ENCODE measurements at places on chromosomes 7 and 10.

- no peak for DNase-seq
These were observed 99.0 kb upstream of the EGR2 start for GRCh38 chr10:62915158-62915557.

GRCh38 chr10:77111611-77112550, 525.7 kb downstream of the KCNMA1 start:
- DNase-seq = no peak

- DNase-seq = no peak
These were observed 120.8 kb downstream of the INHBA start for GRCh38 chr7:41582116-41582515.

- no peak for DNase-seq
These were observed 141.9 kb downstream of the RPS24 start for GRCh38 chr10:78175444-78176015.

DNA sequence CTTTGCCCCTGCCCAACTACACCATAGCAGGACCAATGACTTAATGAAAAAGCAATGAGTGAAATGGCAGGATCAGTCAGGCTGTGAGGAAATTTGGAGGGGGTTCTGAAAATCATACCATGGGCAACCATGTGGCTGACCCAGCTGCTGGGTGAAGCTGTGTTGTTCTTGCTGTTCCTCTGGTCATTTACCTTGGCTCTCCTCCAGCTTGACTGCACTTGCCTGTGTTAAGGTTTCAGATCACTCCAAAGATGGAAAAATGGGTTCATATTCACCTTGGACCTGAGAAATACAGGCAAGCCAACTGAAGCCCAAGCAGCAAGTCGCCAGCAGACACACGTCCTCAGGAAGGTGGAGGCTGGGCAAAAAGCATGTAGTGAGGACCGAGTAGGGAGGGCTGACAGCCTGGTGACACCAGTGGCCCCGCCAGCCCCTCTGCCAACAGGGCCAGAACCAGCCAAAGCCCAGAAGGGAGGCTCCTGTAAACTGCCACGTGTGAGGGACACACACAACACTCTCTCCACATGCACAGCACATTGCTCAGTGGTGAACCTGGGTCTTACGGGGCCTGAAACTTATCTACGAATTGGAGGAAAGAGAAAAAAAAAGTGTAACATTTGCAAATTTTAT, 40.1 kb downstream of the PARP12 start:
- DNase-seq = no peak

- no peak for DNase-seq
These were observed 411.1 kb downstream of the GFRA1 start for GRCh38 chr10:115861864-115862263.

- no peak for DNase-seq
These were observed 15.5 kb downstream of the DENND10 start for GRCh38 chr10:119119400-119119799.

DNA sequence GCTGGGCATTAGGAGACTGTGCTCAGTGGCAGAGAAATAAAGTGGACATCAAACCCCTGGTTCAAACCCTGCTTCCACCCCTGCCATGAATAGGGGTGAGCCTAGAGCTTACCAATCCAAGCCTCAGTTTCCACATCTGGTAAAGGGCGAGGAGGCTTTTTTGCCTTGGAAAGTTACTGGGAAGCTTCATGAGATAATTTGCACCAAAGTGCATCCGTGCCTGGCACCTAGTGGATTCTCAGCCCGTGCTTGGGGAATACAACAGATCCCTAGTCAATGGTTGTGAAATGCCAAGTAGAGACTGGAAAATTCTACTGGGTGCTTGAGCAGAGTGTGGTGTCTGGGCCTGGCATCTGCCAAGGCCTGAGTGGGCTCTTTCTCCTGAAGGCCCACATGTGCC, 158.7 kb upstream of the ZMIZ1 start:
- no peak for DNase-seq

DNA sequence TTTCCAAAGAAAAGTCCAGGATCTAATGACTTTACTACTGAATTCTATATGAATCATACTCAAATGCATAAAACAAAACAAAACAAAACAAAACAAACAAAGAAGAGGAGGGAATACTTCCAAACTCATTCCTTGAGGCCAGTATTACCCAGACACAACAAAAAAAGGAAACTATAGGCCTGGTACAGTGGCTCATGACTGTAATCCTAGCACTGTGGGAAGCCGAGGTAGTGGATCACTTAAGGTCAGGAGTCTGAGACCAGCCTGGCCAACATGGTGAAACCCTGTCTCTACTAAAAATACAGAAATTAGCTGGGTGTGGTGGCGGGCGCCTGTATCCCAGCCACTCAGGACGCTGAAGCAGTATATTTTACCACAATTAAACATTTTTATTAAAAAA, 114.6 kb downstream of the NRBF2 start:
- DNase-seq = no peak

GRCh38 chr7:133797818-133798520, 329.2 kb upstream of the LRGUK start:
- DNase-seq = no peak

All from colonic mucosa (tissue), 4 donors.